Activated naive CD4-positive, alpha-beta T cell treated with Interleukin-2 at 50 U/mL for 16 hours (primary cell): ENCODE measurements at places on chromosomes 5 and 9.

DNA sequence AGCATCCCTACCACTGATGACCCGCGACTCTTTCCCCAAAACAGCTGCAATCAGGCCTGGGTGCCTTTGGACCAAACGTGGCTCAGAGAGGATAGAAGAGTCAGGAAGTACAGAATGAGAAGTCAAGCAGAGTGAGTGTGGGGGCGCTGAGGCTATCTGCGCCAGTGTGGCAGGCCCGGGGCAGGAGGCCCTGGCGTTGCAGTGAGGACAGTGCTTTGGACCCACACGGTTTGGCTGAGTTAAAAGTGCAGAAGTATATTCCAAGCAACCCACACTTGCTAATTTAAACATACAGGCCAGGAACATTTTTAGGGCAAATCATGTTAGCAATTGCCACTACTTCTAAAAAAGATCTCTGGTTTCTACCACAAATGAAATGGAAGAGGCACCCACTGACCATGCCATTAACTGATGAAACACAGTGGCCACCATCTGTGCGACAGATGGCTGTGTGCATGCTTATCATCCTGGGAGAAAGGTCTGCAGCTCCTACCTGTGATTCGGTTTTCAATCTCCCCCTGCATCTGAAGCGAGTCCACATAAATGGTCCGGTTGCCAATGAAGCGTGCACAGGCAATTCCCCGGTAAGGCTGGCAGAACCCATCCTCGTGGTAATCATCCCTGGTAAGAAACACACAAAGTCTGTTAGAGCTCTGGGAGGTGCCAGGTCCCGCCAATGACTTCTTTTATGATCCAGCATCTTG lies 213.0 kb downstream of the ROR2 start:
- DNase-seq = no peak

DNA sequence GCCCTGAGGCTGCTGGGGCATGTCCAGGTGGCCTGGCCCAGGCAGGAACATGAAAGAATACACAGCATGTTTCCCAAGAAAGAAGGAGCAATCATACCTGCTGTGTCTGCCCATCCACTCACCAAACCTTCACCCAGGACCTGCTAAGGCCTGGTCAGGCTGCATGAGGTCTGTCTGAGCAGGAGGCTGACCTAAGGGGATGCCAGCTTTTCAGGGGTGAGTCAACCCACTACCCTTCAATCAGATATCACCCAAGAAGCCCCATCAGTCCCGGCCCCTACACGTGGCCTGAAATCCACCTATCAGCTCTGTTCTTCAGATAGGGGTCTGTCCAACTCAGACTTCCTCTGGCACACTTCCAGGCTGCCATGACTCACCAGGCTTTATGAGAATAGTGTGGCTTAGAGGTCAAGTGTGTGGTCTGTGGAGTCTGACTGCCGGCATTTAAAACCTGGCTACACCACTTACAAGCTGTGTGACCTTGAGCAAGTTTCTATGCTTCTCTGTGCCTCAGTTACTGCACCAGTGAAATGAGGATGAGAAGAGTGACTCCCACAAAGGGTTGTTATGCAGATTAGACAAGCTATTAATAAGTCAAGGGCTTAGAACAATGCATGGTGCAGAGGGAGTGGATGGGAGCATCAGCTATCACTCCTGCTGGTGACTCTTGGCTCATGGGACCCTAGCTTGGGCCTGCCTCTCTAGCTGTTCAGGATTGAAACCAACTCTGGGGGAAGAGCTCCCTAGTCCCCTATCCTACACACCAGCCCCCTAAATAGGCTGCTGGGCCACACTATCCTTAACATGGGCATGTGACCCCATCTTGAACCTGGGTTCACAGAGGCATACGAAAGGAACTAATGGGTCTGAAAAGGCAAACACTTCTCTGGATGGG lies 130.3 kb downstream of the PAX5 start:
- no peak for DNase-seq

GRCh38 chr5:95915999-95916686 lies 45.5 kb downstream of the ELL2 start:
- DNase-seq = no peak

DNA sequence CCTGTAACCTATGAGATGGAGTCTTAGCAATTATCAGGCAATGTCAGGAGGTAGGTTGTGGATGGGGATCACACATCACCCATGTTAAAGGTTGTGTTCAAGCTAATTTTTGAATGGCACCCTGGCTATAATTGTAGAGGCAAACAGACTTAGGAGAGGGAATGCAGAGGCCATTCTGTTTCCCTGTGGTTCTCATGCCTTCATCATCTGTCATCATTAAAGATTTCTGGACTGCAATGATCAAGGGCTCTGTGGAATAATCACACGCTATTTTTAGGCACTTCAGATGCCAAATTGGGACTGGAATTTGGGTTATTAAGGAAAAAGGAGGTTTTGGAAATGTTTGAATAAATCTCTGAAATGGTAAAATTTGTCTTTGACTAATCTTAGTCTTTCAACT lies 1065.4 kb downstream of the TAF11L14 start:
- DNase-seq = no peak

- no peak for DNase-seq
Observed at GRCh38 chr5:114101153-114101552, 260.7 kb upstream of the KCNN2 start.

GRCh38 chr9:31394015-31394473 lies 990.4 kb upstream of the ACO1 start:
- no peak for DNase-seq

- DNase-seq = no peak
Observed at GRCh38 chr5:9194509-9194908, 351.4 kb downstream of the SEMA5A start.

GRCh38 chr9:726005-726404 lies 115.5 kb upstream of the DMRT1 start:
- DNase-seq = no peak

DNA sequence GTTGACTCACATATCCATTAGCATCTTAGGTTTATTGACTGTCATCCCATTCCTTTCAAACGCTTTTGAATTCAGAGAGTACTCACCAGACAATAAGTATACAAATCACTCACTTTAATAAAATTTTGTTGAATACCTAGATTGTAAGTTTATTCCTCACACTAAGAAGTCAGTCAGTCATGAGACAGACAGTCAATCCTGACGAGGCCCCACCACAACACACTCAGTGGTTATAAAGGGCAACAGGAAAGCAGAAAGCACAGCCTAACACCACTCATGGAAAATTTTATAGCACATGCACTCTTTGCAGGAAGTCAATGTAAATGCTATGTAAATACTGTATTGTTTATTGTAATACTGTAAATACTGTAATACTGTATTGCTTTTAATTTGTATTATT lies 176.3 kb upstream of the PTGER4 start:
- peak; percentile 21 for DNase-seq

- DNase-seq = no peak
Observed at GRCh38 chr5:96942078-96942477, 6.2 kb downstream of the LNPEP start.

- no peak for DNase-seq
Observed at GRCh38 chr5:124701016-124701415, 45.4 kb downstream of the ZNF608 start.

DNA sequence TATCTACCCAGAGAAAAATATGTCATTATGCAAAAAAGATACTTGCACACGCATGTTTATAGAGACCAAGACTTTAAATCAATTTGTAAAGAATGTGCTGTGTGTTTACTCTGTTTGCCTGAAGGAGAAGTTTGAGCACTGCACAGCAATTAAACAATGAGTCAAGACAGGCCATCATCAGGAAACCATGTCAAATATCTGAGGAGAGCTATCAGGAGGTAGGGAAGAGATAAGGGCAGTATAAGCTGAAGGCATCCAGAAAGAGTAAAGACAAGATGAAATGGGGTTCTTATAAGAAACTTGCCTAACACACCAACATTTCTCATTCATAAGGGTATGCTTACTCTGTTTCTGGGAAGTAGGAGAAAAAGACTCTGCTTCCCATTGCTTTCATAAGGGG lies 405.8 kb upstream of the PTGER4 start:
- DNase-seq = no peak

DNA sequence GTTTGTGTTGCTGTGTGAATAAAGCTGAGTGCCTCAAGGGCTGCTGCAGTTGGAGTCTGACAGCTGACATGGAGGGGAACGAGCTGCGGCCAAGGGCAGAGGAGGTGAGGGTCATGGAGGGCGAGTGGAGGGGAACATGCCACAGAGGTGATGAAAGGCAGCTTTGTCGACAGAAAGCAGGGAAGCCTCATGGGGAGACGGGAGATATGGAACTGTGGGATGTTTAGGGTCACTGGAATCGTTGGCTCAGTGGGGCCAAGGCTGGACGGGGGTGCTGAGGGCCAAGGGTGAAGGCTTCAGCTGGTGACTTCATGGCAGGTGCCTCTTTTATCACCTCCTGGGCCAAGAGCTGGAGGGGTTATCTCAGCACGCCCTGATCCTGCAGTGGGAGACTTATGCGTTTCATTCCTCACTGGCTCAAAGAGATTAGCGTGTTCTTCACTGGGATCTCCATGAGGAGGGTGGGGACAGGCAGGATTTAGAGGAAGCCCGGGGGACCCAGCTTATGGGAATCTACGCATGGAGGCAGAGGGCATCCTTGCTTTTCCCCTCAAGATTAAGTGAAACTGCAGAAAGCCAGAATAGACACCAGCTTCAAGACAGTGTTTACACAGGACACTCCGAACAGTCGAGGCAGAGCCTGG lies 42.2 kb downstream of the FAM240B start:
- DNase-seq = no peak

GRCh38 chr5:5356765-5357164 lies 65.7 kb upstream of the ICE1 start:
- no peak for DNase-seq

GRCh38 chr9:36764364-36765076 lies 191.8 kb downstream of the MELK start:
- no peak for DNase-seq

DNA sequence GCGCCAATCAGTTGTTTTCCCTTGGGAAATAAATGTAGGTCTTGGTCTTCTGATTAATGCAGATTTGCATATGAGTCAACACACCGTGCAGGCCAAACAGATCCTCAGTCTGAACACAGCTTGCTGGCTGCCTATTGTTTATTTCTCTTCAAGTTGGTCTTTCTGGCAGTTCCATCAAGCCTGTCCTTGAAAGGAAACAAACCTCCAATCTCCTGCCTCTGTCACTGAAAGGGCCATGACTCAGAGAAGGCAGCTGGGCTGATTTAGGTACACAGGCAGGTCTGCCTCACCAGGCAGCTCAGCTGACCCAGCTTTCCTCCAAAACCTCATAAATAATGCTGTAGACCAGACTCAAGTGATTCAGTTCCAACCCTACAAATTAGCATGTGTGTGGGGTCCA lies 175.9 kb downstream of the MAN2A1 start:
- DNase-seq = no peak

GRCh38 chr9:129072171-129072570 lies 8.7 kb upstream of the DOLPP1 start:
- no peak for DNase-seq

- no peak for DNase-seq
Observed at GRCh38 chr9:136060671-136061371, 34.3 kb downstream of the NACC2 start.

GRCh38 chr5:102583276-102584124 lies 84.7 kb upstream of the SLCO6A1 start:
- no peak for DNase-seq

DNA sequence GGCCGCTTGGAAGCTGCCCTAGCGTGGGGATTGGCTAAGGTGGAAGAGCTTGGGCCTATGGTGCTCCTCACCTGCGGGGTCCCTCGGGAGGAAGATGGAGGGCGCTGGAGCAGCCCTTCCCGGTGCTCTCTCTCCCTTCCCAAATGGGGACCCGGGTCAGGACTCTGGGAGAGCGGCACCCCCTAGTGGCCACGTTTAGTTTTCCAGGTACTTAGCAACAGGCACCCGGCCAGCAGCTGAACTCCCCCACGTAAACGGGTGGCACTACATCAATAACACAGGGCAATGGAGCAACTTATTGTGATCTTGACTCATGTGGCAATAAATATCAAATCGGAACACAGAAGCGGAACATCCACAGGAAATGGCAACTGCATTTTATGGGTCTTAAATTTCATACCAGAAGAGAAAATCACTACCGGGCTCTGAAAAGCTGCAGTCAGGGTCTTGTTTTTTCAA lies 316.6 kb downstream of the AGTPBP1 start:
- peak; percentile 12 for DNase-seq

DNA sequence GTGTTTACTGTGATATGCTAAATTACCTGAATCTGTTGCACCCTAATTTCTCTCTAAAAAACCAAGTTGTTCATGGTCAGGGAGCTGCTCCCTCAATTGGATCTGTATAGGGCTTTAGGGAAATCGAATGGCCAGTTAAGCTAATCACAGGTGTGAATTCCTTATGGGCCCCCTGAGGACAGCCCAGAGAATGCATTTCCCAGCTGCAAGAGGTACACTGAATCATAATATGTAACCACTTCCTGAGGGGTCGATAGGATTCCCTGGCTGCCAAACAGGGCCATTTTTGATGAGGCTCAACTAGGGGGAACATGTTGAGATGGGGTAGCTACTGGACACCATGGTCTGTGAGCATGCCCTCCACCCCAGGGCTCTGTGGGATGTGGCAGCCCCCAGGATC lies 478.6 kb downstream of the CCDC171 start:
- DNase-seq = no peak

- no peak for DNase-seq
Observed at GRCh38 chr9:116337015-116337414, 183.4 kb downstream of the PAPPA start.

DNA sequence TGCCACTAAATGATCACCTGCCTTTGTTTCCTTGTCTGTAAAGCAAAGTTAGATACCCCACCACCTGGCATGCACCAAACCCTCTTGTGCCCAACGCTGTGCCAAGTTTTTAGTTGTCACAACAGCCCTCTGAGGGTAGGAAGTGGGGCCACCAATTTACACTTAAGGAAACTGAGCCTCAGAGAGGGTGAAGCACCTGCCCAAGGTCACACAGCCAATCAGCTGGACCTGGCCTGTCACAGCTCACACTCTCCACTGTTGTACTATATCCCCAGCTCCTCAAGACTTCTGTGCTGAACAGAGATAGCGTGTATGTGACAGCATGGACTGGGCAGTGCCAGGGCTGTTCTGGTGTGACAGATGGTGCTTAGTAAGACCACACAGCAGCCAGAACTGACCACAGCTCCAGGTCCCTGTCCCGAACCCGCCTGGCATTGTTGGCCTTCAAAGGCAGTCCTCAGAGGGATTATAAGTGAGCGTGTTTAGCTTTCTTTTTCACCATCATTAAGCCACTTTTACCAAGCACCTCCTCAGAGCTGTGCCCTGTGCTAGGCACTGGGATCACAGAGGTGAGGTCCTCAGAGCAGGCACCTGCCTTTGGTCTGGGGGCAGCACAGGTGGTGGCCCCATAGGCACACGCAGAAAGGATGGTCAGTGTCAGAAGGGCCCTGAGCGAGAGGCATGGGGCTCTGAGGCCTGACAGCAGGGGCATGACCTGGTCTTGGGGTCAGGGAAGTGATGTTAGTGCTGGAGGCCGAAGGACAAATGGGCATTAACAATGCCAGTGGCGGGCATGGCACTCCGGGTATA lies 71.1 kb downstream of the COL27A1 start:
- DNase-seq = no peak

DNA sequence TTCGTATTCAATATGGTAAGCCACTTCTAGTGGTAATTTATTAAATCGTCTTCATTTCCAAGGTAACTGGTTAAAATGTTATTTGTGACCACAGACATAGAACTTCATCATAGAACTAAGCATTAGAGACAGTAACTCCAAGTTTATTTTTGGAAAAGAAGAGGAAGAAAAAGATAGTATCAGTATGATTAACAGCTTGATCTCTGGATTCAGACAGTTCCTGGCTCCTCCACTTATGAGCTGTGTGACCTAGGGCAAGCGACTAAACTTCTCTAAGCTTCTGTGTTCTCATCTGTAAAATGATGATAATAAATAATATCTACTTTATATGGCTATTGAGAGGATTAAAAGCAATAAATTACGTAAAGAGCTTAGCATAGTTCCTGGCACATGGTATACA lies 29.8 kb upstream of the TNPO1 start:
- DNase-seq = no peak
